ENCODE measurements at places on chromosomes 2 and 18. TPM values are rescaled to one million over a fixed set of nuclear protein-coding genes. Genes with fewer than 3 reads are reported as not detected.

The FHOD3 gene
- 3.3 TPM for total RNA-seq

The MMADHC gene
- 97.7 TPM for total RNA-seq

The RAB6C gene
- not detected for total RNA-seq

The KLHL30 gene
- 0.17 TPM for total RNA-seq

The RGPD8 gene
- 3.1 TPM for total RNA-seq

The DQX1 gene
- 0.05 TPM for total RNA-seq

Measured in A549 treated with GW870086 at 1 μM for 4 hours (cell line).